Common myeloid progenitor, CD34-positive (primary cell): ENCODE measurements at places on chromosomes 1 and 21.
A peak's percentile ranks its signal among the peaks of the same experiment; 100 is the strongest.

DNA sequence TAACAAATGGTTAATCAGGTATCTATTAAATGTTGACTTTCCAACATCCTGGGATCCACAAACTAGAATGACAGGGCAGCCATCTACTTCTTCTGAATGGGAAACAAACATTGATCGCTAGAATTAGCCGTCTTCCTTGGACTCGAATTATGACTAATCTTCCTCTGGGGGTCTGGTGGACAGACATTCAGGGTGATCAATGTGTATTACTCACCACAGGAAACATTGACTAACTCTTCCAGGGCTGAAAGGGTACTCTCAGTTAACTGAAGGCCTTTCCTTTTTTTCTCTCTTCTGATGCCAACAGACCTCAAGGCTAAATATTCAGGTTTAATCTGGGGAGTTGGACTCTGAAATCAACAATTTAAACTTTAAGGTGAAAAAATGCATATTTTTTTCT is 9.5 kb downstream of the NOL9 start:
- DNase-seq, result no peak

GRCh38 chr1:206734499-206735142 is 36.0 kb upstream of the IL19 start:
- peak; percentile 36 for DNase-seq

DNA sequence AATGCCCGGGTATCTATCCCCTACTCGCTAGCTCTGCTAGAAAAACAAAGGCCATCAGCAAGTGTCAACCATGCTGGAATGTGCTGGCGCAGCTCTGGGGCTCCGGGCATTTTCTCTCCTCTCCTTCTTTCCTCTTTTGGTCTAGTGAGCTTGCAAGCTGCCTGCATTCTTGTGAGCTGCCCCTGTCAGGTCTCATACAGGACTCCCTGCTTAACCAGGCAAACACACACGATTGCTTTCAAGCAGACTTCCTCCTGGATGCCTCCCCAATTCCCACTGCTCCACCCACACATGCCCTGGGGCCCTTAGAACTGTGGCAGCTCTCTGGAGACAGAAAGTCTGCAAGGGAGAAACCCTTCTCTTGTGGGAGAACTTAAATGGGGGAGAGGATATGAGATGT is 35.7 kb upstream of the SUCO start:
- DNase-seq, result no peak

- no peak for DNase-seq
These were observed 7.5 kb downstream of the DMAP1 start for GRCh38 chr1:44220755-44221154.

DNA sequence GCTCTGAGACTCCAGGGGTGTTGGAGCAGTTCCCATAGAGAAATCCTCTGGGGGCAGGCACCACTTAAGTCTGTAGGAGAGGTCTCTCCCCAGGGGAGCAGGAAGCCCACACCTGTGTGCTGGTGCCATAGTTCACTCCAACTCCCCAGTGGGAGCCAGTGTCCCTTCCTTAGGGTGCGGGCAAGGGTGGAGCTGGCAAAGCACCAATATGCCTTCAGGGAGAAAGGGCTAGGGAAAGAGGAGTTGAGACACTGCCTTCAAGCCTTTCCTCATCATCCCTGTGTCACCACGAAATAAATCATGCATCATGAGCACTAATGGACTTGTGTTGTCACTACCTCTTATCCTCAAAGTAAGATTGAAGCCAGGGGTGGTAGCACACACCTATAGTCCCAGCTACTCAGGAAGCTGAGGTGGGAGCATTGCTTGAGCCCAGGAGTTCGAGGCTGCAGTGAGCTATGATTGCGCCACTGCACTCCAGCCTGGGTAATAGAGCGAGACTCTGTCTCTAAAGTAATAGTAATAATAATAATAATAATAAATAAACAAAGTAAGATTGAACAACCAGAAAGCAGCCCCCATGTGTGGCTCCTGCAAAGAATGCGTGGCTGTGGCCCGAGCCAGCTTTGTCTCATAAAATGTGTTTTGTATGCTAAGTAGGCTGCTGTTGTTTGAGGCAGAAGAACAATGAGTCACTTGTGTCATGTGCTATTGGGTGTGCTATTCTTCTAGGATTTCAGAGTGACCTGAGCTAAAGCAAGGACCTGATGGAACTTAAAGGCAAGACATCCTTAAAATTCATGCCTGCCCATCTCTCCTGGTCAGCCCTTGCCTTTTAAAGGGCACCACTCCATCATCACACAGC is 6.7 kb upstream of the TIE1 start:
- peak; percentile 18 for DNase-seq

GRCh38 chr1:112506306-112506705 is 2.5 kb upstream of the WNT2B start:
- no peak for DNase-seq

DNA sequence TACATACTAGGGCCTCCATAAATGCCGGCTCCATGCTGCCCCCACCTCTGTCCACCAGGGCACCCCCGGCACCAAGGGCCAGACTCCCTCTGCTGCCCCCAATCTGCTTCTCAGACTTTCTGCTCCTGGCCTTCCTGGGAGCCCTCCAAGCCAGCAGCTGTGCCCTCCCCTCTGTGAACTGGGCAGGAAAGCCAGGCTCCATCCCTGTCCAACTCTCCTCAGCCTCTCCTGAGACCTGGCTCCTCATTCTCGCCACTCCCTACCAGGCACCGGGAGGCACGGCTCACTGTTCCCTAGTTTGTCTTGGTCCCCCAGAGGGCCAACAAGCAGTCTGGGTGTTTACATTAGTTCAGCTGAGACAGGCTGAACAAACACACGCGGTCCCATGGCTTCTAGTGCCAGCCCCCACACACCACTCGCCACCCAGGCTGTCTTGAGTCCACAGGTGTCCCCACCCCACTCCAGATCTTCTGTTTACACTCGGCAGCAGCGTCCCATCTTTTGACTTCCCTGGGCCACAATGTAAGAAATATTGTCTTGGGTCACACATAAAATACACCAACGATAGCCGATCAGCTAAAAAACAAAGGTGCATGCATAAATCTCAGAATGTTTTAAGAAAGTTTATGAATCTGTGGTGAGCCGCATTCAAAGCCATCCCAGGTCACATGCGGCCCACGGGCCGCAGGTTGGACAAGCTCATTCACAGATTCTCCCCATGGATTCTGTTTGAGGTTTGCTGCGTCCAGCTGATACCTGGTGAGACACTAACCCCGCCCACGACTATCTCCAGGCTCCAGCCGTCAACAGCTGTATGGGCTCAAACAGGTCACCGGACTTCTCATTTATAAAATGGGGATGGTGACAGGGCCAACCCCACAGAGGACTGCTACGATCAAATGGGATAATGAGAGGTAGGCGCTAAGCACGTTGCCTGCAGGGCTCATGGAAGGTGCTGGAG is 29.5 kb upstream of the ECE1 start:
- DNase-seq, result no peak
